ENCODE measurements at places on chromosomes 5 and 9. TPM values are rescaled to one million over a fixed set of nuclear protein-coding genes. Genes with fewer than 3 reads are reported as not detected.

DNA sequence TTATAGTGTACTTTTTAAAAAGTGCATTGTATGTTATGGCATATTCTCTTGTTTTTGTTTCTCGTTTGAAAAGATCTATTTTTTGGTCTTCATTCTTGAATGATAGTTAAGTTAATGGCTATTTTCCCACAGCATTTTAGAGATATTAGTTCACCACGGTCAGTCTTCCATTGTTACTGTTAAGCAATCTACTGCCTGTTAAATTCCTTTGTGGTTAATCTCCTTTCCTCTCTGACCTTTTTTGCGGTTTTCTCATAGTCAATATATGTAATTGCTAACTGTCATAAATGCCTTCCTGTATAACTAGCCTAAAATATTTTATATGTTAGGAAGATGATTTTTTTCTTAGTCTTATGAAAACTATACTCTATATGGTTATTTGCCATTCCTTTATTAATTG lies 250.8 kb upstream of the FBXL7 start:
- no peaks in the 10 kb centered on the region for H3K36me3 ChIP-seq
- no peak overlapping the region for H3K4me3 ChIP-seq
- no peaks in the 10 kb centered on the region for H3K27me3 ChIP-seq
- H3K27ac ChIP-seq, result no peak overlapping the region
- no peak for DNase-seq

DNA sequence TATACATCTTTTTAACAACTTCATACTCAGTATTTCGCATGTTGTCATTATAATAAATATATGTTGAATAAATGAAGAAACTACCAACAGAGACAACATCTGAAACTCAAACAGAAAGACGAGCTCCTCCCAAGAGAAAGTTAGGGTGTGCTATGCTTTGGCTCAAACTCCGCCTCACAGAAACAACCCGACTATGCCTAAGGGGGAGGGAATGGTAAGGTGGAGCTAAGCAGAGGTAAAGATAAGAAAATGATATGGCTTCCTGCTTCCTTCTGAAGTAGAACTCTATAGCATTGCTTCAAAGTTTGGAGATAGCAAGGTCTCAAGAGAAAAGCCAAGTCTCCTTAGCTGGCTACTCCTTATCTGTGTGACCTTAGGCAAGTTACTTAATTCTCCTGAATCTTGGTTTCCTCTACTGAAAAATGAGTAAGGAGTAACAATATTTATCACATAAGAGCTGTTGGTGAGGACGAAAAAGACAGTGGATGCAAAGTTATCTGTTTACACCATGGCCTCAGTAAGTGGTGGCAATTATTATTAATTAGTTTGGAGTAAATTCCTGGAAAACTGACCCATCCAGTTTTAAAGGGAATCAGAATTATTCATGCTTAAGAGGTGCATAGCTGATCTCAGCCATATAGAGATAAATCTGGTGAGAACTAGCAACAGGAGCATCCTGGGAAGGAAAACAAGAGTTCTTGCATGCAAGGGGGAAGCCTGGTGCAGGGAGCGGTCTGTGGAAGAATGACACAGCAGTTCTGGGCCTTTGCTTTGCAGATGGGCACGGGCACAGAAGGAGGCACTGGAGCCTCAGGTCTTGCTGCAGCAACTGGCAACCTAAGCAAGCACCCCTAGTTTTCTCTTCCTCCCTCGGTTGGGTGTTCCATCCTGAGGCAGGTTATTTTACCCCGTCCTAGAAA lies 73.3 kb downstream of the GLIS3 start:
- H3K27ac ChIP-seq, result no peak overlapping the region
- no peaks in the 10 kb centered on the region for H3K36me3 ChIP-seq
- H3K4me1 ChIP-seq, result no peaks in the 10 kb centered on the region
- DNase-seq, result no peak
- no peak overlapping the region for H3K4me3 ChIP-seq

DNA sequence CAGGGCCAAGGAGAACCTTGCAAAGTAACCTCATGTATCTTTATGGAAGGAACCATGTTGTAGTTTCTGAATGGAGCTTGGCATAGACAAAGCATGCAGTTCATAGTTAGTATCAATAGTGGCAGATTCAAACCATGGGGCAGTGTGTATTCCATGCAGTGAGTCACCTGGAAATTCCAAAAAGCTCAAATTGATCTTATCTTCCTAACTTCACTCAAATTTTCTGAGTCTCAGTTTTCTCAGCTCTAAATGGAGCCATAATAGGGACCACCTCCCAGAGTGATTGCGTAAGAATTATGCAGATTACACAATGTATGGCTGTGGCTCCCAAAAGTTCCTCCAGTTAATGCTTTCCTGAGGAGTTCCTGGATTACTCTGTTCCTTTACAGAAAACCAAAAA lies 549.9 kb upstream of the KLF4 start:
- no peak overlapping the region for H3K27ac ChIP-seq
- no peaks in the 10 kb centered on the region for H3K4me1 ChIP-seq
- no peak overlapping the region for H3K4me3 ChIP-seq
- no peak for DNase-seq

Gene SLC6A3
- 0.30 TPM for total RNA-seq

Gene PCDHB7
- 5.0 TPM for total RNA-seq

Gene PCAT7
- 0.18 TPM for total RNA-seq
